ENCODE measurements at places on chromosomes 5 and 9. TPM values are rescaled to one million over a fixed set of nuclear protein-coding genes. Genes with fewer than 3 reads are reported as not detected.

DNA sequence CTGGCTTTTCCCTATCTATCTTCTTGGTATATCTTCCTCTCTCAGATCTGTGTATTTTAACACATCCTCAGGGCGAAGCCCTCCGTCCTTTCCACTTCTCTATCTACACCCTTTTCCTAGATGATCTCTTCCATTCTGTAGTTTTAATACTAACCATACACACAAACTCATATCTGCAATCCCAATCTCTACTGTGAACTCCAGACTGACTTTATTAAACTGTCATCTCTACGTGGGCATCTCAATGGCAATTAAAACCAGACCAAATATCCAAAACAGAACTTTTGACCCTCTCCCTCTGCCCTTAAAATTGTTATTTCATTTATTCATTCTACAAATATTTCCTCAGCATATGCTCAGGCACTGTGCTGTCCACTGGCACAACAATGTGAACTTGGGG lies 7.1 kb downstream of the FNIP1 start:
- DNase-seq, result no peak

Gene PRDM12
- total RNA-seq, result not detected

- no peak for DNase-seq
These were observed 11.8 kb upstream of the REEP5 start for GRCh38 chr5:112933651-112934365.

DNA sequence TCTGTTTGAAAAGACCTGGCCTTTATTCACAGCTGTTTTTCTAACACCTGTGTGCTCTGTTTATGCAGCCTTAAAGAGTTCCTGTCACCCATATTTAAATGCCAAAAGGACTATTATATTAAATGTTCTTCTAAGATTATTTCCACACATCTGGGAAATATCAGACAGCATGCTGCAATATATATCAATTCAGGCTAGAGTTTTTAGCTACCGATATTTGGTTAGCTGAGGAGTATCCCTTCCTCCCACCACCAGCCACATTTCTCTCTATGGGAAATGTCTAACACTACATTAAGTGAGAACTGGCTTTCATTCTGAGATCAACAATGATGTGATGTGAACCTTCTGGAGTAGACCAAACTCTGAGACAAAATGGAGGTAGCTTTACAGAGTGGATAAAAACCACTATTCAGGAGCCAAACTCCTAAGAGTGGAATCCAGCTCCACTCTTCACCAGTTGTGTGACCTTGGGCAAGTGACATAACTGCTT lies 509.2 kb downstream of the ZNF608 start:
- no peak for DNase-seq

DNA sequence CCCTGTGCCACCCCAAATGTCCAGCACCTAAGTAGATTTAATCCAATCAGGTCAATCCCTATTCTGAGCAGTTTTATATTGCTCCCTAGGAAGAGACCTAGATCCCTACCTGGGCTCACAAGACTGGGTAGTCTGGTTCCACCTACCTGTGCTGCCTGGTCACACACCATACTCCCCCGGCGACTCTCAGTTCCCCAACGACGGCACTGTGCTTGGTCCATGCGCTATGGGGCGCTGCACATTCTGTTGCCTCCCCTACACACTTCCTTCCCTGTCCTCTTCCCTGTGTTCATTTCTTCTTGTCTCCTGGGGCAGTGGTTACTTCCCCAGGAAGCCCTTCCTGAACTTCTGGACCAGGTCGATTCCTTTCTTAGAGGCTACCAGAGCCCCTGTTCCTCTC lies 109.9 kb upstream of the IL12B start:
- no peak for DNase-seq

GRCh38 chr5:127839496-127840197 lies 136.5 kb downstream of the CCDC192 start:
- DNase-seq, result no peak

Measured in A172 (cell line).